ENCODE measurements at places on chromosomes 11 and 22.

GRCh38 chr11:13535819-13536218 is 40.0 kb upstream of the PTH start:
- DNase-seq: peak; percentile 77

GRCh38 chr22:32480238-32480637 is 5.6 kb downstream of the FBXO7 start:
- DNase-seq: no peak

DNA sequence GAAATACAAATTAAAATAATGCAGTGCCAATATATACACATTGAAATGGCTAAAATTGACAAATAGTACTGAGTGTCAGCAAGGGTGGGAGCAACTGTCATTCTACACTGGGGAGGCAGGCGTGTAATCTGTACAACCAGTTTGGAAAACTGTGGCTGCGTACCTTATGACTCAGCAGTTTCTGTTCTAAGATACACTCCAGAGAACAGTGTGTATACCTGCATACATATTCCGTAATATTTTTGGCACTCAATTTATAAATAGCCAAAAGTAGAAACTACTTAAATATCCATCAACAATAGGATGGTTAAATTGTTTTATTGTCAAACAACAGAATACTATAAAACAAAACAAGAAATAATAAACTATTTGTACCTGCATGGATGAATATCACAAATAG is 57.6 kb downstream of the RNF169 start:
- DNase-seq: no peak

DNA sequence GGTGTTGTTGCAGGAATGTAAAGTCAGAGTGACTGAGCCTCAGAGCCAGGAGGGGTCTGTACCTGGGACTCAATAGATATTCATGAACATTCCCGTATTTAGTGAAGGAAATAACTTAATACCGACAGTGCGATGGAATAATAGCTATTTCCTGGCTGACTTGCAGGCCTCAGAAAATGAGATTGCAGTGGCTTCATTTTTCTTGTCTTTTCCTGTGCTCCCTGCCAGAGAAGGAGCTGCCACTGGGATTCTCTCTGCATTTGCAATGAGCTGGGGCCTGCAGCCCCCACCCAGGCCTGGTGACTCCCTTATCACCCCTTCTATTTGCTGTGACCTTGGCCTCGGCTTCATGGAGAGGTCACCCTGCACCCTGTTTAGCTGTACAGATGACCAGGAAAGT is 173.4 kb downstream of the MIAT start:
- DNase-seq: no peak

DNA sequence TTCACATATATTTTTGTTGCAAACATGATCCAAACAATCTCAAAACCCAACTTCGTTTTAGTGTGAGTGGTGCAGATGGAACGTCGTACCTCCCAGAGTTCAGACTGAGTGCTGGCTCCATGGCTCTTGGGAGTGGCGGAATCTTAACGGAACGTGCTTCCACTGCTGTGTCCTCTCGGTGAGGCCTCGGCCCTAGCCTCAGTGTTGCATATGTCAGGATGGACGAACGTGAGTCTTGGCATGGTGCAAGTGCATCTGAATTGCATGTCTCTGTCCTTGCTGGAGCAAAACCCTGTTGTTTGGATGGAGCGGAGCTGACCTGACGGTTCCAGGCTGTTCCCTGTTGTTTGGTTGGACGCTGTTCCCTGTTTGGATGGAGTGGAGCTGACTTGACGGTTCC is 306.8 kb downstream of the TBC1D22A start:
- no peak for DNase-seq

GRCh38 chr22:45131749-45132148 is 32.0 kb upstream of the NUP50 start:
- DNase-seq: no peak

DNA sequence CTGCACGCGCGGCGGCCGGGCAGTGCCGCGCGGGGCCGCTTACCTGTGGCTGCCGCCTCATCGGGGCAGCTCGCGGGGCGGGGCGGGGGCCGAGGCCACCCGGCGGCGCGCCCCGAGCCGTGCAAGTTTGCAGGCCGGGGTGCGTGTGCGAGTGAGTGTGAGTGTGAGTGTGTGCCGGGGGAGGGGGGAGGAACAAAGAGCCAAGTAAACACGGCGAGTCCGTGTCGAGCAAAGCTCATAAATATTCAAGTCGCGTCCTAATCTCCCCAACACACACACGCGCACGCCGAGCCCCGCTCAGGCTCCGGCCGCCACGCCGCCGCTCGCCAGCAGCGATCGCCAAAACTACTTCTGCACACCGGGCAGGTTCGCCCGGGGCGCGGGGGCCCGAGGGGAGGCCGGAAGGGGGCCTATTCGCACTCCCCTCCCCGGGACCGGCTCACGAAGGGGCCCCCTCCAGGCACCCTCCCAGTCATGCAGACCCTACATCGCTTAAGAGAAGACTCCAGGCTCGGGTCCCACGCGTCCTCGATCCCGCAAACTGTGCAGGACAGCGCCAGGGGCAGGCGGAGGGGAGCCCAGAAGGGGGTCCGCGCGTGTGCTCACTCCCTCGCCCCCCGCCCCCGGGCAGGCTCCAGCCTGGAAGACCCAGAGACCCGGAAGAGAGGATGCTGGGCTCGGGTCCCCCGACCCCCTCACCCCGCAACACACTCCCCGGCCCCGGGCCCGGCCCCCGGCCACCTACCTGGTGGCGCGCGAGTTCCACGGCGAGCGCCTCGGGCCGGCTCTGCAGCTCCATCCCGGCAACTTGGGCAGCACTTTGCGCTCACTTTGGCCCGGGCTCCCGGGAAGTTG is 827 bp downstream of the PHF21B start:
- peak; percentile 39 for DNase-seq

DNA sequence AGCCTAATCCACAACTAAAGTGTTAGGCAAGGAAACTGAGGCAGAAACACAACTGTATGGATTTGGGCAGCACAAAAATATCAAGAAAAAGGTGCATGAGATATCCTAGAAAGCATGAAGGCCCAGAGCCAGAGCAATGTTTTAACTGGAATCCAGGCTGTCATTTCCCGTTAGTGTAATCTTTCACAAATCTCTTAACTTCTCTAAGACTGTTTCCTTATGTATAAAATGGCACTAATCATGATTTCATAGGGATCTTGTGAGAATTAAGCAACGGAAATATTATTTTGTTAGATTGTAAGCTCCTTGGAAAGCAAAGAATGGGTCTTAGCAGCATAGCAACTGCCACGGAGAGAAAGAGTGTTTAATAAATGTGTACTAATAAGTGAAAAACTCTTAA is 14.7 kb upstream of the SYTL2 start:
- no peak for DNase-seq

- no peak for DNase-seq
Observed at GRCh38 chr11:12200279-12200990, 90.0 kb downstream of the MICAL2 start.

DNA sequence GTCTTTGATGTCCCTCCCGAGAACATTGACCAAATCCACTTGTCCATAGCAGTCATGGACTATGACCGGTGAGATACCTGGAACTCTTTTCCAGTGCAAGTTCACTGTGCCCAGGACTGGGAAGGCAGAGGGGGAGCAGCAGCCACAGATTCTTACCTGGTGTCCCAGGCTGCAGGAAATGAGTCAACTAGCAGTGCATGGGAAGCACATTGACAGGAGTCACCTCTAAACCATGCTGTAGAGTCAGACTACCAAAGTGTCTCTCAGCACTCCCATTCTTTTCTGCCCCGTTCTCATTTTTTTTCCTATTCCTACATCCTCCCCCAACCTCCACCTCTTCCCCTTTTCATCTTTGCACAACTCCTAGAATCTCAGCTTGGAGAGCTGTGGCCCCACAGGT is 67.2 kb upstream of the OLFML1 start:
- DNase-seq: no peak

DNA sequence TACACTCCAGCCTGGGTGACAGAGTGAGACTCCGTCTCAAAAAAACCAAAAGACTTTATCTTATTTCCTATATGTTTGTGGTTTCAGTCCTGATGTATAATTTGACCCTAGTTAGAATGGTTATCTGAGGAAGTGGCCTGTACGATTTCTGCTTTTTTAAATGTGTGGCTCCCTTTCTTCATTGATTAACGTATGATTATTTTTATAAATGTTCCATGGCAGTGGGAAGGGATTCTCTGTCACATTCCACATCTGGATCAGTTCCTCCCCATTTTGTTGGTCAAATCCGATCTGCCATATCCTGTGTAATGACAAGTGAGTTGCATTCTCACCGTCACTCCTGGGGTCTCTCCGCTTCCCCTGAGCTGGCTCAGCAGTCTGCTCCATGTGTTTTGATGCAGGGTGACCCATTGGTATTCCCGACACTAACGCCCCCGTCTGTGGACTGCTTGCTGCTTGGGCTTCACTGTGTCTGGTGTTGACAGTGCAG is 20.3 kb downstream of the NEAT1 start:
- DNase-seq: no peak

- no peak for DNase-seq
Observed at GRCh38 chr11:96647621-96648020, 257.8 kb downstream of the JRKL start.

DNA sequence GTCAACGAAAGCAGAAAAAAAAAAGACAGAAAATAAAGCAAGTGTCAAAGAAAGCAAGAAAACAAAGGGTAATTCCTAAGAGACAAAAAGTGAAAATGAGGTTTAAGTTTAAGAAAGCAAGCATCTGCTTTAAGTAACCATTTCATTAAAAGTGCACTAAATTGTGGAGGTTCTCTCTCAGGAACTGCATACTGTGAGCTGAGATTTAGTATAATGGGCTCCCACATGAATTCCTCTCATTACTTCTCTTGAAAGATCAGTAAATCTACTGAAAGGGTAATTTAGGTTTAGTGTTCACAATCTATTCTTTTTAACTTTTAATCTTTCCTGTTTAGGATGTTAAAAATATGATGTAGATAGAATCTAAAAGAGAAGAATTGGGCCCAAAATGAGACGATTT is 465.3 kb upstream of the ARHGAP42 start:
- DNase-seq: no peak

All from GM23338 (cell line).